ENCODE measurements at places on chromosomes 5 and 9. TPM values are rescaled to one million over a fixed set of nuclear protein-coding genes. Genes with fewer than 3 reads are reported as not detected.
A peak's percentile ranks its signal among the peaks of the same experiment; 100 is the strongest.

- H3K27ac ChIP-seq, result no peak overlapping the region
- H3K36me3 ChIP-seq, result no peaks in the 10 kb centered on the region
- H3K4me1 ChIP-seq, result peaks cover 7% of the 10 kb centered on the region
- H3K4me3 ChIP-seq, result no peak overlapping the region
These were observed 13.1 kb upstream of the DCAF12 start for GRCh38 chr9:34139477-34140146.

GRCh38 chr9:124414612-124415011 lies 630 bp downstream of the PSMB7 start:
- peak overlapping the region; percentile 55 for H3K27ac ChIP-seq
- H3K36me3 ChIP-seq, result peaks cover 28% of the 10 kb centered on the region
- peak overlapping the region; percentile 94 for H3K4me3 ChIP-seq
- H3K4me1 ChIP-seq, result peaks cover 26% of the 10 kb centered on the region
- no peaks in the 10 kb centered on the region for H3K27me3 ChIP-seq

GRCh38 chr9:115877852-115878438 lies 275.6 kb upstream of the PAPPA start:
- H3K27me3 ChIP-seq, result no peaks in the 10 kb centered on the region
- no peak overlapping the region for H3K27ac ChIP-seq
- no peaks in the 10 kb centered on the region for H3K4me1 ChIP-seq
- H3K36me3 ChIP-seq, result no peaks in the 10 kb centered on the region
- H3K4me3 ChIP-seq, result no peak overlapping the region

- peak; percentile 85 for DNase-seq
- no peaks in the 10 kb centered on the region for H3K36me3 ChIP-seq
- H3K4me3 ChIP-seq, result peak within 1 kb of the TSS; percentile 72
- peak within 1 kb of the TSS; percentile 53 for H3K27ac ChIP-seq
- peaks cover 17% of the 10 kb centered on the region for H3K4me1 ChIP-seq
These were observed at the start of gene TMOD1 for GRCh38 chr9:97501177-97501971. TSS of gene TMOD1 (plus strand) at chr9:97501666. CDS start at chr9:97524189, 22,523 bp downstream.

TAF11L10 gene
- total RNA-seq, result not detected

- H3K36me3 ChIP-seq, result no peaks in the 10 kb centered on the region
- H3K27ac ChIP-seq, result peak overlapping the region; percentile 13
- H3K4me3 ChIP-seq, result no peak overlapping the region
- peaks cover 31% of the 10 kb centered on the region for H3K4me1 ChIP-seq
These were observed 52.4 kb downstream of the EHMT1 start for GRCh38 chr9:137671196-137671538.

DNA sequence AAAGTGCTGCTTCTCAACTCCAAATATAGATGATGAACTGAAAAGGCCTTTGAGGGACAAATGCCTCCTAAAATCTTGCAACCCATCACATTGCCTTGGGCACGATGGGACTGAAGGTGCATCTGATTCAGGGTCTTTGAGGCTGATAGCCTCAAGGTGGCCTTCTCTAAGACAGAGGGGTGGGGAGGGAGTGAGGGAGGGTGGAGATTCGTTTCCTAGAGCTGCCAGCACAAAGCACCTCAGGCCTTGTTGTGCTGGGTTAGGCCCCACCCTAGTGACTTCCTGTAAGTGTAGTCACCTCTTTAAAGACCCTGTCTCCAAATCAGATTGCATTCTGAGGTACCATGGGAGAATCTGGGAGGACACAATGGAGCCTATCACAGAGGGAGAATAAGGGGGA lies 57.1 kb downstream of the BARX1 start:
- no peak overlapping the region for H3K4me3 ChIP-seq
- no peak for DNase-seq
- H3K27me3 ChIP-seq, result no peaks in the 10 kb centered on the region

Measured in liver (tissue), 10 donors.